ENCODE measurements at places on chromosomes 7 and 10.

DNA sequence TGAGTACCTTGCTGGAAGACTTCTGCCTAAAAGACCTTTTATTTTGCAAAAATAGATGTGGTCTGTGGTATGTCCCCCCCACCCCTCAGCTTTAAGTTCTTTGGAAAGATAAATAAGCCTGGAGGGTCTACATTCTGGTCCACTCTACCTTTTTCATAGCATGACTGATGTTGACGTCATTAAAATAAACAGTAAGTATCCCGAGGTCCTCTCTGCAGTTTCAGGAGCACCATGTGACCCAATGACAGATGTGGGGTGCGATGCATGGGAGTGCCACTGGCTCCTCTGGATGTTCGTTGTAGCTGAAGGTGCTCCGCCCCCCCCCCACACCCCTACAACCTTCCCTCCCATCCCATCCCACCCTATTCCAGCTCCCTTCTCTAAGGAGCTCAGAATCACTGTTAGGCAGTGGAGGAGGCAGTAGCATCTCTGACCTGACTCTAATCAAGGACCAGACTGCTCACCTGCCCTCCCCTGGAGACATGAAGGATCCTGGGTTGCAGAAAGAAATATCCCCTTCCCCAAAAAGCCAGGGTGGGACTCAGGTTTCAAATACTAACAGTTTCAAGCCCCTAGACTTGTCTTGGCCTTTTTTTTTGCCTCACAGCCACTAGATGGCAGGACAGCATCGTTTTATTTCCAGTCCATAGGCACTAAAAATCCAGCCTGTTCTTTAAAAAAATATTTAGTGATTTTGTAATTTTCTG is 25.1 kb downstream of the CASP7 start:
- DNase-seq, result no peak

GRCh38 chr7:30907527-30908267 is 4.0 kb upstream of the AQP1 start:
- DNase-seq, result no peak

- no peak for DNase-seq
Measured at GRCh38 chr7:155378580-155378934, 79.4 kb upstream of the EN2 start.

DNA sequence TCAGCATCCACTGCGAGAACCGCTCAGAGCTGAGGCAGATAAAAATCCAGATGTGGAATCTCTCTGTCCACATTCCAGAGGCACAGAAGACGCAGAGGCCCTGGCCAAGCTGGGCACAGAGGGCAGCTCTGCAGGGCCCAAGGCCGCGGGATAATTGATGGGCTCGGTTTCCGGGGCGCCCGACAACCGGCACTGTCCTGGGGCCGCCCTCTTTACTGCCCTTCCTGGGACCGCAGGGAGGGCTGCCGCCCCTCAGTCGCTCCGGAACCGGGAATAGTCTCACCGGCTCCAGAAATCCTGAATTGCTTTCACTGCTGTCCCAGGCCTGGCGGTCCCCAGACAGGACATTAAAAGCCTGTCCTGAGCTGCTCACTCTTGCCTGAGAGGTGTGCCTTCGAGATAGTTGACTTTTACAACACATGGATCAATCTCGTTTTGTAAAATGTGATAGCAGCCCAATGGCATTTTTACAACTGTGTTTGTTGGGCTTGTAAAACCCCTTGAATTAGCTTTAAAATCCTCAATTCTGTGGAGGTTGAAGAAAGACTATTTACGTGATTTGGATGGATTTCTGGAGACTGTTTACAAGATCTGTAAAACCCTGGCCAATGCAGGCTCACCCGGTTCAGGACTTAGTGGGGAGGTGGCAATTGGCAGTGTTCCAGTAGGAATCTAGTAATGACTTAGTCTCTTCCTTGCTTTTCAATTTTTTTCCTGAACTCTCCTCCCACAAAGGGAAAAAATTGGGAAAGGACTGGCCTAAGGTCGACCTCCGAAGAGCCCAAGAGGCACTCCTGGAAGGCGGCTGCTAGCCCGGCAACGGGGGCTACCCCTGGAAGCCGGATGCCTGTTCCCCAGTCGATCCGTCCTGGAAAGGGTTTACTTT is 1.4 kb upstream of the HOXA6 start:
- no peak for DNase-seq

DNA sequence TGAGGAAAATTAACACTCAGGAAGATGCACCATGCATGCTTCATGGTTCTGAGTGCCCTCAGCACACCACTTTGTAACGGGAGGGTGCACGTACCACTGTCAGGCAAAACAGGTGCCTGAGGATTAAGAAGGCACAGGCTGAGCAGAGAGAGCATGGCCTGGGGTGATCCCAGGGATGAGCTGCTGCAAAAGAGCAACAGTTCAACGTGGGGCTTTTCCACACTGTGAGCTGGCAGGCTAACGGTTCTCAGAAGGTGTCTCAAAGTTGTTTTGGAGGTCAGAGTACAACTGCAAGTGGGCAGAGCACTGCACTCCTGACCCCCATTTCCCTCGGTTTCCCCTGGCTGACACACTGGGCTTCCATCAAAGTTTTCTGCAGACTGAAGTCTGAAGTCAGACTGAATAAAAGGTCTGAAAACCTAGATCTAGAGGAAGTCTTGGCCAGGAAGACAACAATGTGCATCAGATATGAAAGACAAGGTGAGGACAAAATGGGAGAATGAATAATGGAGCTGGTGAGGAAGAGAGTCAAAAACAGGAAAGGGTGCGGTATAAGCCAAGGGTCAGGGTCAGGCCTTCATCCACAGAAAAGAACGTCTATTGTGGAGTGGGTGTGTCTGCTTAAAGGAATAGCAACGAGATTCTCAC is 20.5 kb downstream of the ZNF438 start:
- no peak for DNase-seq

GRCh38 chr7:118148930-118149329 is 35.0 kb upstream of the LSM8 start:
- DNase-seq, result no peak

GRCh38 chr7:143447466-143447865 is 4.2 kb downstream of the TAS2R60 start:
- DNase-seq, result no peak

- no peak for DNase-seq
Measured at GRCh38 chr7:131112431-131112830, 215.2 kb upstream of the MKLN1 start.

DNA sequence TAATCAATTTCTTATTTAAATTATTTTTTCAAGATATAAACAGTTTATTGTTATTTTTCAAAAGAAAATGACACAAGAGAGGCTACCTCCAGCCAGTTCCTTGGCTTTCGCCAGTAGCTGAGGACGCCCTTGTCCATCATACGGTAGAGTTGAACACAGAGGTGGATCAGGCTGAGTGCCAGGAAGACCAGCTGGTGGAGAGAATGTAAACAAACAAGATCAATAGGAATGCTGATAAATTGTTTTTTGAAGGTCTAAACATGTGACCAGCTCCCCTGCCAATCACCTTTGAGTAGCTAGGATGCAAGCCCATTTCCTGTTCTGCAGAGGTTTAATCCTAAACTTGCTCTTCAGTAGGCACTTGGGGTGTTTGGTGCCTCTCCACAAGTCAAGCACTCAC is 138.9 kb downstream of the PKD1L1 start:
- DNase-seq, result no peak

DNA sequence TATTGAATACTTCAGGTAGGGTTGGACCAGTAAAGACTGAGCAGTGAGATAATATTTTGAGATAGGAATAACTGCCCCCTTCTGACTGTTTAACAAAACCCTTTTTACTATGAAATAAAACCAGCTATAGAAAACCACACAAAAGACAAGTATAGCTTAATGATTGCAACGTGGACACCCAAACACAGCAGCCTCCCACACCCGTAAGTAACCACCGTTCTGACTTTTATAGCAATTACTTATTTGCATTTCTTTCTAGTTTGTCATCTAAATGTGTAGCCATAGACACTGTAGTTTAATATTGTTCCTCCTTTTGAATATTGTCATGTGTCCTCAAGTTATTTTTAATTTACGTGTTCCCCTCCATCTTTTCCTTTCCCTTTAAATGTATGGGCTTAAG is 42.9 kb upstream of the SYPL1 start:
- no peak for DNase-seq

- no peak for DNase-seq
Measured at GRCh38 chr7:75559355-75559975, 67.3 kb downstream of the SPDYE5 start.

GRCh38 chr10:86861351-86861750 is 96.1 kb downstream of the MMRN2 start:
- DNase-seq, result no peak

GRCh38 chr7:154571772-154572171 is 431.2 kb downstream of the PAXIP1 start:
- no peak for DNase-seq

GRCh38 chr10:132516771-132517725 is 20.5 kb upstream of the INPP5A start:
- no peak for DNase-seq

- DNase-seq, result no peak
Measured at GRCh38 chr7:91330866-91331265, 66.6 kb downstream of the FZD1 start.

GRCh38 chr7:115340828-115341227 is 418.9 kb downstream of the MDFIC start:
- DNase-seq, result no peak

- DNase-seq, result no peak
Measured at GRCh38 chr7:124940306-124940705, 10.7 kb upstream of the POT1 start.

GRCh38 chr7:25348104-25348503 is 119.8 kb upstream of the NPVF start:
- no peak for DNase-seq

- DNase-seq, result no peak
Measured at GRCh38 chr10:132489704-132490534, 47.7 kb upstream of the INPP5A start.

GRCh38 chr7:38000272-38000671 is 79.8 kb downstream of the EPDR1 start:
- no peak for DNase-seq

DNA sequence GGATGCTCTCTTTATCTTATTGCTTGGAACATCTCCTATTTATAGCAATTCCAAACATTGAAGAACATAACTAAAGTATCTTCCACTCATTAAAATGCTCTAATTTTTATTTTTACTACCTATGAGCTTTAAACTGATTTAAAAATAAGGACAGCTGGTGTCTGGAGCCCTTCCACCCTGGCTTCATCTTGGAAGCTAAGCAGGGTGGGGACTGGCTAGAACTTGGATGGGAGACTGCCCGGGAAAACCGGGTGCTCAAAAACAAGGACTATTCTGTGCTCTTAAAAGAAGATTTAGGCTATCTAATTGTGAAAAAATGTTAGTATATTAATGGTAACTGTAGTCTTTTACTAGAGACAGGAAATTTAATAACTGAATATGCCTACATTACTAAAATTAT is 69.2 kb downstream of the ARMC3 start:
- DNase-seq, result no peak

DNA sequence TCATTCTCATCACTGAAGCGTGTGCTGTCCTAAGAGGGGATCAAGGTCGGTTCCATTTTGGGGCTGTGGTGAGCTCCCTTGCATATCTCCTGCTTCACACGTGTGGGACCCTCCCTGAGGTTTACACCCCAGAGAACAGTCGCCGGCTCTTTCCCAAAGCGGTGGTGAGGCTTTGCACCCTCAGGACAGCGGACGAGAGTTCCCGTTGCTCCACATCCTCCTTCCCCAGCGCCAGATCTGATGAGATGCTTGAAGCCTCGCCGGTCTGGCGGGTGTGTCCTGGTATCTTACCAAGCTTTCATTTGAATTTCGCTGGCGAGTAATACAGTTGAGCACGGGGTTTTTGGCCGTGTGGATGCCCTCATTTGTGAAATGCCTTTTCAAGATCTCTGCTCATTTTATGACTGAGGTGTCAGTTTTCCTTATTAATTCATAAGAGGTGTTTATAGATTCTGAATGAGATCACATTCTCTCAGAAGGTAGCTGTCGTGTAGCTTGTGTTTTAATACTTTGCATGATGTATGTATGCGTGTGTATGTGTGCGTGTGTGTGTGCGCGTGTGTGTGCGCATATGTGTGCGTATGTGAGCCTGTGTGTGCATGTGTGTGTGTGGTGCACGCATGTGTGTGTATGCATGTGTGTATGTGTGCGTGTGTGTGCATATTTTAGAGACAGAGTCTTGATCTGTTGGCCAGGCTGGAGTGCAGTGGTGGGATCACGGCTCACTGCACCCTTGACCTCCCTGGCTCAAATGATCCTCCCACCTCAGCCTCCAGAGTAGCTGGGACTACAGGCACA is 30.7 kb downstream of the ELFN1 start:
- DNase-seq, result no peak

DNA sequence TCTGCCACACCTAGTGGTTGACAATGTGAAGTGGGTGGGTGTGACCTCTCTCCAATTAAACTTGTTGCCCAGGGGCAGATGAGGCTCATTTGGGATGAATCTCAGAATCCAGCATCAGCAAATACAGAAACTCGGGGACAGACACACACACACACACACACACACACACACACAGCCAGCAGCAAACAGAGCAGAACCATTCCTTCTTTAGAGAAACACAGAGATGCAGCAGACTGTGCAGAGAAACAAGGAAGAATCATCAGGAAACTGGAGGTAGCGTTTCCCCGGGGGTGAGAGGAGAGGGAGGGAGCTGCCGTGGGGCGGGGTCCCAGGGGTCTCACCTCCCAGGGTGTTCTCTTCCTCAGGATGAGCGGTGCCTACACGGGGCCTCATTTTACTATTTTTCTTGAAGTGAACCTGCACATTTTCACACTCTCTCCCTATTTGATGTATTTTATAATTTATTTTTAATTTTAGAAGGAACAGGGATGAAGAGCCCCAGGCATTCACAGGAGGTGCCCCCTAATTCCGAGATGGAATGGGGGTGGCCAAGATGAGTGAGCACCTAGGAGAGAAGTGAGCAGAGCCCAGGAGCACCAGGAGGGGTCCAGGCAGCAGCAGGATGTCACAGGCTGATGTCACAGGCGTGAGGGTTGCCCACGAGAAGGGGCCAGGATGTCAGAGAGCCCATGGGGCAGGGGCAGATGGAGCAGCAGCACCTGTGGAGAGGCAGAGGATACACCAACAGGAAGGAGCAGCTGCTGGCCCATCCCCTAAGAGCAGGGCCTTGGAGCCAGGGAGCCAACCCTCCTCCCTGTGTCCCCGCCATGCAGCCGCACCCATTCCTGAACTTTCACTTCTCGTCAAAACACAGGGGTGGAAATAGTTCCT is 85.3 kb upstream of the PPP2R2D start:
- no peak for DNase-seq
